Central memory CD8-positive, alpha-beta T cell (primary cell): ENCODE measurements at places on chromosomes 1 and 21.
A peak's percentile ranks its signal among the peaks of the same experiment; 100 is the strongest.

DNA sequence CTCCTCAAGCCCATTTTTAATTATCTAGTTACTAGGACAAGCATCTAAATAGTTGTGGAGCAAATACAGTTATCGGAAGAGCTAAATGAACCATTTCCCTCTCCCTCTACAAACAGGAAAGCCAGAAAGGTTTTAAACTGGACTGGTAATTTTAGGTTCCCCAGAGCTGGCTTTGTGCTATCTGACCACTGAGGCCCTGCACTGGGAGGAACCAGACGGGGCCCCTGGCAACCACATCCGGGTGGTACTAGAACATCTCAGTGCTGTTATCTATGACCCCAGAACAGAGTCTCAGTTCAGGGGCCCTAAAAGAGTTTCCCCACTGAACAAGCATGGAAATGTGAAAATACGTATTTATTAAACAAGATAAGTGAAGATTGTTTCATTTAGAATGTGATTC lies 7.7 kb upstream of the RSPH1 start:
- no peak overlapping the region for H3K27ac ChIP-seq
- H3K4me1 ChIP-seq = peaks cover 8% of the 10 kb centered on the region
- no peak overlapping the region for H3K4me3 ChIP-seq
- H3K27me3 ChIP-seq = no peaks in the 10 kb centered on the region
- no peak for DNase-seq
- H3K36me3 ChIP-seq = peaks cover 1% of the 10 kb centered on the region

DNA sequence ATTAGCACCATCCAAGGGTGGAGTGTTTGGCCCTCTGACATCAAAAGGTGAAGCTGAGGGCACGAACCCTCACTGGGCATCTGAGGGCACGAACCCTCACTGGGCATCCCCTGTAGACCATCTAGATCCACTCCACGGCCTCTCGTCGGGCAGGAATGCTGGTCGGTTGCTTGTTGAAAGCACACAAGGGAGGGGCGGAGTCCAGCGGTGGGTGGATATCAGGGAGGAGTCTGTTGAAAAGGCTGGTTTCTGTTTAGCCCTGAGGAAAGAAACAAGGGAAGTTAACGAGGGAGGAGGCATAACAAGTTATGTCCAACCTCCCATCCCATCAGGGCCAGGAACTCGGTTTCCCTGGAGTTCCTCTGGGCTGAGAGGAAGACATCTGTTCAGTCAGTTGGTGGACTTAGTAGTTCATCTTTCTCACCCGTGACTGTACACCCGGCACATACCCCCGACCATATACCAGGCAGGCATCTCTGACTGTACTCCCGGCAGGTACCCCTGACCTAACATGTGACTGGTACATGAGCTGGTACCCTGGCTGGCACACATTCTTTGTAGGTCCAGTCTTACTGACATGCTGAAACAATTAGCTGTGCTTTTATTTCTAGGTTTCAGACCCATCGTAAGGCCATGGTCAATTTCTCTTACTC lies 32.1 kb upstream of the PDE9A start:
- H3K36me3 ChIP-seq = no peaks in the 10 kb centered on the region
- H3K4me1 ChIP-seq = no peaks in the 10 kb centered on the region
- no peak for DNase-seq
- no peak overlapping the region for H3K27ac ChIP-seq

DNA sequence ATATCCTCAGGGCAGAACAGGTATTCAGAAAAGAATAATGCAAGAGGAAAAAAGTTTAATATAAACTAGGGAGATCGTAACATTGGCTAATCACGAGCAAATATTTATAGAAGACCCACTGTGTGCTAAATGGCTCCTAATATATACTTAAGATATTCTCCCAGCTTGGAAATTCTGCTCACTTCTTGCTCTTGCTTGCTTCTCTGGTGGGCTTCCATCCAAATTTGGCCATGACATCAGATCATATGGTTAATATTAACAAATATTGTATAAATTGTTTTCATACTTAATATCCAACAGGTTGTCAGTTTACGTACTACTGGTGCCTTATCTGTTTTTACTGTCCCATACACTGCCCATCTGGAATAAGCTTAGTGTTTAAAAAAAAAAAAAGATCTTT lies 1.1 kb downstream of the COX20 start:
- peak overlapping the region; percentile 92 for H3K4me3 ChIP-seq
- no peak for DNase-seq
- peaks cover 65% of the 10 kb centered on the region for H3K4me1 ChIP-seq
- H3K27ac ChIP-seq = peak overlapping the region; percentile 98

DNA sequence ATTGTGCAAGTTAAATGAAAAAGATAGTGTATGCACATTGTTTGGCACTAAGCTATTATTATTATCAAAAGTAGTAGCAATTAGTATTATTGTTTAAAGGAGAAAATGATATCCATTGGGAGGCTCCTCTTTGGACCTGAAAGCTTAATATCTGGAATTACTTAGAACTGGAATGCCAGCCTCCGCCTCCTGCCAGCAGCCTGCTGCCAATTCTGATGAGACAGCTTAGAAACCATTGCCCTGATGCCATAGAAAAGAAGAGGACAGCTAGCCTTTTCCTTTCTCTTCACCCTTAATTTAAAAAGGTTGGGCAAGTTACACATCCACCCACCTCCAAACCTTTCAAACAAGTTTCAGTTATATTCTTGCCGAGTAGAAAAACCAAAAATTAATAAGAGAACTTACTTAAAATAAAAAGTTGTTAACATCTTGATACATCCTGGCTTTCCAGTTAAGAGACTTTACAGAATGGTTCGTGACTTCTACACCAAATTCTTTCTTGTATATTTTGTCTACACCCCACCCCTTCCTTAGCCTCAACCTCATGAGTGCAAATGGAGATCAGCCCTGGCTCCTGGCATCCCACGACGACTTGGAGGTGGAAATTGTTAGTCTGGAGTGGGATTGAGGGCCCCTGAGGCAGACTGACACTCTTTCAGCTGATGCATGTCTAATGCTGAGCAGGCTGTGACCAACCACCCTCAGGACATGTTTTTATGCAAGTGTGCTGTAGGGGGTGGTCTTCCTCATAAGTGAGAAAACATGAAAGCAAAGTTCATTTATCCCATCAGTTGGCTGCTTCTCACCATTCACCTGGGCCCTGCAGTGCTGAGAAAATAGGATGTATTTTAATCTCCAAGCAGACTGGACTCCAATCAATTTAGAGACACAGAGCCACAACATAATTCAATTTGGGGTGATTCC lies 120.6 kb downstream of the KCNJ15 start:
- H3K27me3 ChIP-seq = peaks cover 33% of the 10 kb centered on the region
- H3K4me3 ChIP-seq = no peak overlapping the region
- H3K27ac ChIP-seq = no peak overlapping the region
- no peaks in the 10 kb centered on the region for H3K36me3 ChIP-seq
- no peaks in the 10 kb centered on the region for H3K4me1 ChIP-seq

DNA sequence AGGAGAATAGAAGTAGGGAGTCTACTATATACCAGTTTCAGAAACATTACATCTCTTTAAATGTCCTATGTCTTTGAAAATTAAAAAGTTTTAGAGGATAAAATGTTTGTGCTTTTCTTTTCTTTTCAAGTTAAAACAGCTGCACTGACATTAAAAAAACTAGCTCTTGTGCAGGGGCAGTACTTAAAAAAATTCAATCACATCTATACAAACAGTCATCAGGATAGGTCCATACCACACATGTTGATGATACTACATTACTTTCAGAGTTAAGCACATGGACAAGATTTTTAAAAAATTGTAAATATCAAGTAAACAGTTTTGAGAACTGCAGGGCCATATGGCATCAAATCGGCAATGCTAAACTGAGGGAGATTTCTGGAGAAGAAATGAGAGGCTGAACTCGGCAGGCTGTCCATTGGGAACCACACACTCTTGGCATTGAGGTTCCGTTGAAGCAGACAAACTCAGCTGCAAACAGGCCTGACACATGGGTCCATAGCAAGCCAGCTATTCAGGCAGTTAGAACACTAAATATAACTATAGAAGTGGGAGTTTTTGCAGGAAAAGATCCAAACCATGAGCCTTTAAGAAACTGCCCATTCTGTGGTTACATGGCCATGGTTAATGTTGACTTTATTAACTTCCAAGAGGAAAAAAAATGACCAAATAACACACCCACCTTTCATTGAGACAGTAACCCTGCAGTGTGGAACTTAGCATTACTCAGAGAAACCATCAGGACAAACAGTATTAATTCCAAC lies 84.5 kb upstream of the BCL10 start:
- H3K4me1 ChIP-seq = no peaks in the 10 kb centered on the region
- H3K4me3 ChIP-seq = no peak overlapping the region
- DNase-seq = no peak
- H3K27ac ChIP-seq = no peak overlapping the region
- H3K27me3 ChIP-seq = no peaks in the 10 kb centered on the region
- H3K36me3 ChIP-seq = no peaks in the 10 kb centered on the region

DNA sequence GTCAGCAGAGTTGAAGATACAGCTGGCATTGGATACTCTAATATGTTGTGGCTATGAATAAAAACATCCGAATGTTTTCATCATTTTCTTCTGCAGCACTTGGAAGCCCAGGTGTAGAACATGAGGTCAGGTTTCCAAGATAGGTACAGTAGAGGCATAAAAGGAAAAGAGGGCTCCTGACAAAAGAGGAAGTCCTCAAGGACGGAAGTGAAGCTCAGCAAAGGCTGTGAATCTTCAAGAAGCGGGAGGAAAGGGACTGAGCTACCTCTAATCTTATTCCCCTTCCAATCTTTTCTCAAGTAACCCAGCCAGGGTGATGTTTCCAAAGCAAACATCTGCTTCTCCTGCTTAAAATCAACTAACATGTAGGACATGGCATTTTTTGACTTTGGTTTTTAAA lies 4.4 kb upstream of the PIK3C2B start:
- H3K36me3 ChIP-seq = peaks cover 10% of the 10 kb centered on the region
- H3K4me1 ChIP-seq = peaks cover 18% of the 10 kb centered on the region
- H3K27ac ChIP-seq = no peak overlapping the region
- H3K27me3 ChIP-seq = no peaks in the 10 kb centered on the region

DNA sequence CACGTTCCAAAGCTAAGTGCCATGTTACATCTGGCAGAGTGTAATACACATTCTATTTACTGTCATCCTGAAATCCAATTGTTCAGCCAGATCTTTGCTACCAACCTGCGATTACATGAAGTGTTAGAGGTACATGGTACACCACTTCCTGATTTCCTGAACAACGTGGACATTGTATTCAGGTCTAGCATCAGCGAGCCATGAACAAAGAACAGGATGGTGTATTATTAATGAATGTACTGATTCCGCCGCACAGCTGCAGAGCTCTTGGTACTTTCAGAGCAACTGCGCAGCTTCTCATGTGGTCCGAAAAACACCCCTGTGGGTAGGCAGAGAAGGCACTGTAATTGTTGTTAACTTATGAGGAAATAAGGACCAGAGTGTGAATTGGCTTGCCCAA lies 511.4 kb downstream of the AJAP1 start:
- H3K27ac ChIP-seq = no peak overlapping the region
- H3K4me3 ChIP-seq = no peak overlapping the region
- H3K27me3 ChIP-seq = peaks cover 38% of the 10 kb centered on the region
- H3K36me3 ChIP-seq = no peaks in the 10 kb centered on the region
- DNase-seq = no peak
- H3K4me1 ChIP-seq = no peaks in the 10 kb centered on the region

- peaks cover 85% of the 10 kb centered on the region for H3K27me3 ChIP-seq
- H3K36me3 ChIP-seq = no peaks in the 10 kb centered on the region
- DNase-seq = no peak
- H3K4me1 ChIP-seq = peaks cover 4% of the 10 kb centered on the region
- H3K27ac ChIP-seq = no peak overlapping the region
Observed at GRCh38 chr1:162074276-162075005, 5.0 kb downstream of the NOS1AP start.

- H3K4me3 ChIP-seq = no peak overlapping the region
- H3K36me3 ChIP-seq = no peaks in the 10 kb centered on the region
- no peaks in the 10 kb centered on the region for H3K4me1 ChIP-seq
Observed at GRCh38 chr1:93811326-93812065, 67.5 kb downstream of the DNTTIP2 start.

GRCh38 chr1:233884461-233885151 lies 19.9 kb upstream of the SLC35F3 start:
- H3K4me1 ChIP-seq = no peaks in the 10 kb centered on the region
- H3K27me3 ChIP-seq = peaks cover 44% of the 10 kb centered on the region
- no peak for DNase-seq
- no peaks in the 10 kb centered on the region for H3K36me3 ChIP-seq
- H3K27ac ChIP-seq = no peak overlapping the region

DNA sequence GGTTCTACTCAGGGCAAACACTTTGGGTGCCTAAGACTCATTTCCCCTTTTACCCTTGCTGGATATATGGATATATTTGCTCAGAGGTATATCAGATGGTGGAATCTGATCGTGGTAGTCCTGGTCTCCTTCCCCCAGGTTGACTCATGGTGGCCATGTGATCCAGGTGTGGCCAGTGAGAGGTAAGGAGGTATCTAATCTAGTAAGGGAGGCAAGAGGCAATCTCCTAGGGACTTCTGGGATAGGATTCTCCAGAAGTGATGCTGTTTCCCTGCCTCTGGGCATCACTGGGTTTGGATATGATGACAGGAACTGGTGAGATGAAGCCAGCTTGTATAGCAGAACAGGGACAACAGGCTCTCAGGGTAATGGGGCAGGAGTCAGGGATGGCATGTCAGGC lies 8.5 kb upstream of the DENND2D start:
- no peak for DNase-seq
- H3K27me3 ChIP-seq = no peaks in the 10 kb centered on the region
- H3K4me3 ChIP-seq = no peak overlapping the region
- peaks cover 43% of the 10 kb centered on the region for H3K4me1 ChIP-seq
- H3K27ac ChIP-seq = no peak overlapping the region

DNA sequence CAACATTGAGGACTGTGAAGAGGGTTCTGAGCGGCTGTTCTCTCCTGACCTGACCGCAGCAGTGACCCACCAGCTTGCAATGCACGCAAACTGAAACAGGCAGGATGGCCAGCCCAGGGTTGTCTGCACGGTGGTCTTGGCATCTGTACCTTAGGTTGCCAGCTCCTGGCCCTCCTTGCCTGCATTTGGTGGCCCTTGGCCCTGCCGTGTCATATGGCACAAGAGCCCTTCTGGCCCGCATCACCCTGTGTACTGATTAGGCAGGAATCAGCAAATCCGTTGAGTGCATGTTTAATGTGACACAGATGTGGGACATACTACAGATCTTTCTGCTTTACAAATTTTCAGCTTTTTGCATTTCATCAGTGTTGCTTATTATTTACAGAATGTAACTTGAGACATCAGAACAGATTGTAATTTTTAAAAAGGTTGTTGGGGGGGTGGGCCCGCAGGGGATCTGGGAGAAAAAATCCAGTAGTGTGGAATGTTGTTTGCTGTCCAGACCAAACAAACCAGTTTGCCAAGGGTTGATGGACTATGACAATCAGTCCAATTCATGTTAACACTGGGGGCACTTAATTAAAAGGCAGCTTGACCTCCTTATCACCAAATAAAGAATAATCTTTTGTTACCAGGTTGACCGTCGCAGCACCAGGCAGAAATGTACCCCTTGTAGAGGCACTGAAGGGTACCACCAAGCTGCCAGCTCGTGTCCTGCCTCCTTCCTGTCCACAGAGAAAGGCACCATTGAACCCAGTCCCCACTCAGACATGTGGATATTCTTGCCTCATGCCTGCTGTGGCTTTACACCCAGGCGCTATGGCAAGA lies 132.6 kb downstream of the DHRS3 start:
- no peak overlapping the region for H3K27ac ChIP-seq
- H3K4me3 ChIP-seq = no peak overlapping the region
- DNase-seq = no peak
- H3K36me3 ChIP-seq = peaks cover 9% of the 10 kb centered on the region
